OCI-M1 (cell line): ENCODE measurements at places on chromosomes 1 and 21.
A peak's percentile ranks its signal among the peaks of the same experiment; 100 is the strongest.

DNA sequence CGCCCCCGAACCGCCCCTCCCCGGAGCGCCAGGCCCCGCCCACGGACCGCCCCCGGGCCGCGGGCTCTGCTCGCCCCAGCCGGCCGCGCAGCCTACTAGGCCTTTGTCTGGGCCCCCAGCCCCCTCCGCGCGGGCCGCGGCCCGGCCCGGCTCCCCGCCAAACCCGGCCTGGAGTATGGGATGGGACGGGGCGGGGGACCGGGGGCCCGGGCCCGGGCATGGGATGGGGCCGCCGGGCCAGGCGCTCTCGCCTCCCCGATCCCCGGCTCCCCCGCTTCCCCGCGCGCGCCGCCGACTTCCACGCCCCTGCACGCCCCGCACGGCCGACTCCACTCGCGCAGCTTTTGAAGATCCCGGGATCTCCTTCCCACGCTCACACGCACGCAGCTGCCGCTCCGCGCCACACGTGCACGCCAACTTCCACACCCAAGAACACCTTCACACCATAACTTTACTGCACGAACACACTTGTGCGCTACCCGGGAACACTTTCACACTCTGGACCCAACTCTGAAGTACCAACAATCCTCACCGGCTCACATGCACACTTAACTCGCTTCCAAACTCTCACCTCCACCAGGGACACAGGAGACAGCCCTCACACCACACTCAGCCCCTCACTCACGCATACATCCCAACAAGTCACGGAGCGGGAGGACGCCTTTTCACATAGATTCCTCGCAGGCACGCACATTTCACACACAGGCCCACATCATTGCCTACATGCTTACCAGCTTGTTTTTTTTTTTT is 437 bp upstream of the HSPG2 start:
- peak; percentile 89 for DNase-seq

DNA sequence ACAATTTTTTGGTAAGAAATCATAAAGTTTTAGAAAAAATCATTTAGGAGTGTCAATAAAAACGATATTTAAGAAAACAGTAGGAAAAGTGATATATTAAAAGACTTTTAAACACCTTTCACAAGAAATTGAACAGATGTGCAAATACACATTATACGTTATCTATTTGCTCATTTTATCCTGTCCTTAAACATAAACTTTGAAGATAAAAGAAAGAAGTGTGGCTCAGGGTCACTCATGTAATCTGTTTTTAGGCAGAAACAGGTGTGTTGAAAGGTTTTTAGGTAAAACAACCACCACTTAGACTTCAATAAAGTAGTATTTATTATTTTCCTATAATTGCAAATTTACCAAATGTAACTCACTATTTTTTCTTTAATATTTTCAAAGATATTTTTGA is 13.1 kb downstream of the AMY2B start:
- DNase-seq: no peak

DNA sequence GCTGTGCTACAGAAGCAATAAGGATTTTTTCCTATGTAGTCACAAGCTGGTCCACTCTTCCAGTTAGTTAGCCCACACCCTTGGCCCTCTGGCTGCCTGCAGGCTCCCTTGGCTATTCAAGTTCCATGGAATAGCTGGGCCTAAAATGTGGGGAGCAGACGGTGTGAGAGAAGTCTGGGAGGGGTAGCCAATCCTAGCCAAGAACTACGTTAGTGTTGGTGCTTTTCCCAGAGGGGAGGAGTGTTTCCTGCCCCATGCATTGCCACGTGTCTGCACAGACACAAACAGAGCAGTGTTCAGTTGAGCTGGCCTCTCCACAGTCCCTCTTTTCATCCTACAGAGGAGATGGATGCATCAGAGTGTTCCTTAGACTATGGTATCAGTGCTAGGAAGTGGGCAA is 59.0 kb upstream of the IPO9 start:
- no peak for DNase-seq

GRCh38 chr1:12625276-12625675 is 7.3 kb upstream of the DHRS3 start:
- DNase-seq: no peak

GRCh38 chr1:153752072-153752471 is 23.1 kb upstream of the SLC27A3 start:
- no peak for DNase-seq

GRCh38 chr1:211928993-211929637 is 98.6 kb upstream of the LPGAT1 start:
- peak; percentile 58 for DNase-seq

DNA sequence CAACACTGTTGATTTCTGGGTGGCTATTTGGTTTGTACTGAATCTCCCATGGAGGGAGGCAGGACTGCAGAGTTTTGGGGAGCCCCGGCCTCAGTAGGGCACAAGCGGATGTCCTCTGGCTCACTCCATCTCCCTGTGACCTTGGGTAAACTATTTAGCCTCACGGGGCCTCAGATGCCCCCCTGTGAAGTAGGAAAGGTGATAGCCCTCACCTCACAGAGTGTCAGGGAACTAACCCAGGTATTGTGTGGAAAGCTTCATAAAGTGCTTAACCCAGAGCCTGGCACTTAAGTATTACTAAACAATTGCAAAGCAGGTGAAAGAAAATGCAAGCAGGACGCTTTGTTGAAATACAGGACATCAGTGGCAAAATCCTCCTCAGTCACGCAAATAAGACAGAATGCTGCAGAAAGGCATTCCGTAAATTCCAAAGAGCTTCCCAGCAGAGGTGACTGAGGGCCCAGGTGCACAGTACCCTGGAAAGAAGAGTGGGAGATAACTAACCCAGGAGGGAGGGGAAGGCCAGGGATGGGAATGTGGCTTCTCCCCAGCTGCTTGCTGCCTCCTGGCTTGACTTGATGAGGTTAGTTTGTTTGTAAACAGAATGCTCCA is 436.3 kb downstream of the PRDM2 start:
- no peak for DNase-seq

GRCh38 chr1:210600421-210601159 is 271.9 kb downstream of the HHAT start:
- no peak for DNase-seq

DNA sequence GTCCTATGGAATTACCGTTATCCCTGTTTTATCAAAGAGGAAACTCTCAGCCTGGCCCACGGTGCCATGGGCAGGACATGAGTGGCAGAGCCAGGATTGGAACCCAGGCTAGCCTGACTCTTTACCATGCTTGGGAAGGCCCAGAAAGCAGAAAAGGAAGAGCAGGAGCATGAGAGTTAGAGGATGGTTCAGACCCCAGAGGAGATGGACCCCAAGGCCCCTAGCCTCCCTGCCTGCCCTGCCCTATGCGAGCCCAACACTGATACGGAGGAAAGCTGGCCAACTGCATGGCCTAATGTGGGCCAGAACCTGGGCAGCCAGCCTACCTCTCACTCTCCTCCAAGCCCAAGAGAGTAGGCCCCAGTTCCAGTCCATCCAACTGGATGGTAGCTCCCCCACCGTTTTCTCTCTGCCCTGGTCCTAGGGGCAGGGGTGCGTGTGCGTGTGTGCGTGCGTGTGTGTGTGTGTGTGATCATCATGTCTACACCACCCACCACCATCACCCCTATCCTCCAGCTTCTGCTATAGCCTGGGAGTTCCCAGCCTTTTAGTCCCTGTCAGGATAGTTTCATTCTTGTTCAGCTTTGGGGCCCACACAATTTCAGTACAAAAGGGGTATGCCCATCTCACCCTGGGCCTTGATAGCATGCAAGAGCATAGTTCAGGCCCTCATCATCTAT is 15.4 kb upstream of the MEX3A start:
- DNase-seq: no peak

GRCh38 chr1:12477936-12478611 is 139.9 kb downstream of the DHRS3 start:
- DNase-seq: peak; percentile 98

DNA sequence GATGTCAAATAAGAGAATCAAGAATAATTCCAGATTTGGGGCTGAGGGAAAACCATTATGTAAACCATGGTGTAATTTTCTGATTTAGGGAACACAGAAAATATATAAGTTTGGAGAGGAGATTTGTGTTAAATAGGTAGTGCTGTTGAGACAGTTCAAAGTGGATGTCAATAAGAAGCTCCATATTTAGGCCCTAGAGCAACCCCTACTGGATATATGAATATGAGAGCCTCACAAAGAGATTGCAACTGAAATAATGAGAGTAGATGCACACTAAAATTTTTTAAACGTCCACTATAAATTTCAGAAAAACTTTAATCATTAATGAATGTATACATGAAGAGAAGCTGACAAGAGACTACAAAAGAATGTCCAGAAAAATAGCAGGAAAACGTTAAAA is 1447.8 kb upstream of the PRMT6 start:
- DNase-seq: peak; percentile 59

GRCh38 chr1:97017895-97018294 is 296.3 kb downstream of the PTBP2 start:
- peak; percentile 12 for DNase-seq

DNA sequence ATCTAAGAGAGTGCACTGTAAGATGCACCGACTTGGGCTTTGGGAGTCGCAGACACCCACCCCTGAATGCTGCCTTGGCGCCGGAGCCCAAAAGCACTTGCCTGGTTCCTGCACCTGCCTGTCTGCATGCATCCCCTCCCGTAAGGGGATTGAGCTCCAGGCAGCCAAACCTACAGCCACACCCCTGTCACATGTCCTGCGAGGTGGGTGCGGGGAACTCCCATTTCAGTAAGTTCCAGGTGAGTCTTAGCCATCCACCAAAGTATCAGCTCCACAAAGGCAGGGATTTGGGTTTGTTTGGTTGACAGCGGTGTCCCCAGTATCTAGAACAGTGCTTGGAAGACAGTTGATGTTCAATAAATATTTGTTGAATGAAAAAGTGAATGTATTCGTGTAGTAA is 31.5 kb upstream of the MAP10 start:
- no peak for DNase-seq

DNA sequence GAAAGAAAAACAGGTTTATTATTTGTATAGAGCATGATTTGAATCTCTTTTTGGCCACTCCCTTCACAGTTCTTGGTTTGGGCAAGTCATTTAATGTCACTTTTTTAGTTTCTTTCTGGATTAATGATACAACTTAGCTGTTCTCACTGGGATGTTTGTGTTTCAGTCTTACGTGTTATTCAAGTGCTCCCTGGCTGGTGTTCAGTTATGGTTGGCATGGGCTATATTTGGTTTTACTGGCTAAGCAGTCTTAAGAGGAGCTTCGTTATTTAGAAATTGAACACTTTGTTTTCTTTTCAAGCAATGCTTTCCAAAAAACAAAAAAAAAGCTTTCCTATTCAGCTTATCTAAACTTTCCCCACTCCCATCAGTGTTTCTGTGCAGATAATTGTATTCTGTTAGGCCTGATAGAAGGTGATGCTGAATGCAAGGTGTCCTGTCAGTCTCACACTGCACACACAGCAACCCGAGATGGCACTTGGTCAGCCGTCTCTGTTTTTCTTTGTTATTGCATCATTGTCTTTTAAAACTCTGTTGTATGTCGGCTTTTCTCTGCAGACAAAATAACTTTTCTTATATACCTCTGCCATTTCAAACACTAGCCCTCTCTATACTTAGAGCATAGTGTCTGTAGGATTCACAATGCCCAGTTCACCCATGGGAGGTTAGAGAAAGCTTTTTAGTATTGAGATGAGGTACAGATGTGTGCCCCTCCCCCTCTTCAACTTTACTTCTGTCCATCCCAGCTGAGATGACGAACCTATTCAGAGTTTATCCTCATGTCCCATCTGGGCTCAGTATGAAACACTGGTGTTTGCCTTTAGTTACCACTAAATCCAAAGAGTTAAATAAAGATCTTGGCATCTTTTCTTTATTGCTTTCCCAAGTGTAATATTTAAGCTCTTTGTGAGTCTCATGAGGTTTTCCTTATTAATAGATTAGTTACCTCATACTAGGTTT is 80.2 kb downstream of the VPS13D start:
- no peak for DNase-seq

DNA sequence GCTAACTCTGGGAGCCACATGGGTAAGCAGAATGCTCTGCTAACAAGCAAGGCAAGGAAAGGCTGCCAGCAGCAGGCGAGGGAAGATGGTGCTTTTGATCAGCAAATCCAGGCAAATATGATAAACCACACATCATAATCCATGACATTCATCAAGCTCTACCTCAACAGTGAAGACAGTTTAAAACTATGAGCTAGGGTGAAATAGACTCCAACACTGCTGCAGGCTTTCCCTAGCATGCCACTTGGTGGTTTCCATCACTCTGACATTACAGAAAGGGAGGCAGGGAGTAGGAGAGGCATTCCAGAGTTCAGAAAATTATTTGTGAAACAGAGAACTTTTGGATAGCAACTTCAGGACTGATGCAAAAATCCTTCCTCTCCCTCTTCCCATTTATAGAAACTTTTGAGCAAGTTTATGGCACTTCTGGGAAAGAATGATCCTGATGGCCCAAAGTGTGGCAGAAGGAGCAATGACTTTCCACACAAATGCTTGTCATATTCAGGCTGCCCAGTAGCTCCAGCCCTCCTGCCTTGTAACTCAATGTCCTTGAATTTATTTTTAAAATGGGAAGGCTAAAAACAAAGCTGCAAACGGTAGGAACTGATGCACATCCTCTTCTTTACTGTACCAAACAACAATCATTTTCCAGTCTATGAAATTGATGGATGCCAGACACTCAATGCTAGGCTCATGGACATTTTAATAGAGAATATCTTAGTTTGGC is 70.8 kb downstream of the SMYD2 start:
- DNase-seq: no peak

- DNase-seq: no peak
Observed at GRCh38 chr1:60825593-60825992, 256.8 kb upstream of the NFIA start.

GRCh38 chr21:45983649-45983965 is 2.0 kb downstream of the COL6A1 start:
- no peak for DNase-seq

DNA sequence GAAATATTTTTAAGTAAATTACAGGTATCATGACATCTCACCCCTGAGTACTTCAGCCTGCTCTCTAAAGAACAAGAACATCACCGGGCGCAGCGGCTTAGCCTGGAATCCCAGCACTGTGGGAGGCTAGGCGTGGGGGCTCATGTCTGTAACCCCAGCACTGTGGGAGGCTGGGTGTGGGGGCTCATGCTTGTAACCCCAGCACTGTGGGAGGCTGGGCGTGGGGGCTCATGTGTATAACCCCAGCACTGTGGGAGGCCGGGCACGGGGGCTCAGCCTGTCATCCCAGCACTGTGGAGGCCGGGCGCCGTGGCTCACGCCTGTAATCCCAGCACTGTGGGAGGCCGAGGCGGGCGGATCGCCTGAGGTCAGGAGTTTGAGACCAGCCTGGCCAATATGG is 7.7 kb upstream of the CDK11B start:
- DNase-seq: no peak

DNA sequence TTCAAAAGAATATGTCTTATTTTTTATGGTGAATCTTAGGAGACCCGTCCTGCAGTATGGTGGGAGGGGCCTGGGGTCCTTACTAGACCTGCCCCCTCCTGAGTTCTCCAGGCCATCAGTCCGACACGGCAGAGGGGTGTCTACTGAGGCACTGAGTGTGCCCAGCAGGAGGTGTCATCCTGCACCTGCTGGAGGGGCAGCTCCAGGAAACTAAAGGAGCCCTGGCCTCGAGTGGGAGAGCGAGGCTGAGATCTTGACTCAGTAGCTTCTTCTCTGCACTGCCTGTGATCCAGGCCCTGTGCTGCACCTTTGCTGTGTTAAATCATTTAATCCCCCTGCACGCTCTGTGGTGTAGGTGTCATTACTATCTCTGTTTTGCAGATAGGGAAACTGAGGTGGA is 587.7 kb downstream of the PTPRU start:
- DNase-seq: no peak

- DNase-seq: no peak
Observed at GRCh38 chr21:37797403-37797802, 118.9 kb downstream of the KCNJ6 start.
